Kidney epithelial cell (primary cell): ENCODE measurements at places on chromosomes 7 and 10.

DNA sequence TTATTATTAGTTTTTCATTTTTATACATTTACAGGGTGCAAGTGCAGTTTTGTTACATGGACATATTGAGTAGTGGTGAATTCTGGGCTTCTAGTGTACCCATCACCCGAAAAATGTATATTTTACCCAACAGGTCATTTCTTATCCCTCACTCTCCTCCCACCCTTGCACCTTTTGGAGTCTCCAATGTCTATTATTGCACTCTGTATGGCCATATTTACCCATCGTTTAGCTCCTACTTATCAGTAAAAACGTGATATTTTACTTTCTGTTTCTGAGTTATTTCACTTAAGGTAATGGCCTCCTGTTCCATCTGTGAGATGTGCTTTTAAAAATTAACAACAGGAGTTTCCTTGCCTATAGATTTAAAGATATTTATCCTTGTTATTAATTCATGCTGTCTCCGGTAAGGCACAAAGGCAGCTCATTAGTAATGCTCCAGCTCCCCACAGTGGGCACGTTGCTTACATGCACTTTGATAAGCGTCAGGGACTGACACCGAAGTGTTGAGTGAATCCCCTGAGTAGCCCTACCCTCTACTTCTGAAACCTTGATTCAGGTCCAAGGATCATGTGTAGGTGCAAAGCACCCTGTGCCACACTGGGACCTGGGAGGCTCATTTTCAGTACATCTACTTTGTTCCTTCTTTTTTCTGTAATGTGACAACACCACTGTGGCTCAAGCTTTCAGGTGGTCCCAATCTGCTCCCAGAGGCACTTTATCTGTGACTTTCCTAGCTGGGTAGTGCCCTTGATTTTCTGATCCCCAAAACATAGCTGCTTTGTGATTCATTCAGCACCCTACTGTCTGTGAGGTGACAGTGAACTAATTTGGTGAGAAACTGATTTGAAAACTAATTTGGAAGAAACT is 27.3 kb downstream of the HYAL4 start:
- DNase-seq, result peak; percentile 12

DNA sequence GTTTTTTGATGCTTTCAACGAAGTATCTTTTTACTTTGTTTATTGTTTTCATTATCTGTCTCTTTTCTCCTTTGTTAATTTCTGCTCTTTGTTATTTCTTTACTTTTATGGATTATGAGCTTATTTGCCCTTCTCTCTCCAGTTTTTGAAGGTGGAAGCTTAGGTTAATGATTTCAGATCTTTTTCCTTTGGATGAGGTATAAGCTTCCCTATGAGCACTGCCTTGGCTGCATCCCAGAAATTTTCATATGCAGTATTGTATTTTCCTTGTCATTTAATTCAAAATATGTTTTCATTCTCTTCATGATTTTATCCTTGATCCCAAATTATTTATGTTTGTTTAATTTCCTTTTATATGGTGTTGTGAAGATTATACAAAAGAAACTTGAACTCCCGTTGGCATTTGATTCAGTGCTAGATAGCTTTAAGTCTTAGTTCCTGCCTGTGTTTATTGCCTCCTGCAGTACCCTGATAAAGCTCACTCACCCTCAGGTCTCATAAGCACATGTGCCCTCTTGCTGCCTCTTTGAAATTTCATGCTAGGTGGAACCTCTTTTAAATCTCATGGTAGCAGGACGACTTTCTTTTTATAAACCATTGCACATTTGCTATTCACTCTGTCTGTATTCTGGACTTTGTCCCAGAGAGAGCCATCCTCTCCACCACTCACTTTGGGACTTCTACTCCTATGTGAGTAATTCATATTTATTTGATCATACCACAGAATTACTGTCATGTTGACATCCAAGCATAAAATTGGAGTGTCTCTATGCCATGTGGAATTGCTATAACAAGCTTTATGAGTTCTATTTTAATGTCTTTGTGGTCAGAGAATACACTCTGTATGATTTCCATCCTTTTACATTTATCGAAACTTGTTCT is 23.0 kb upstream of the CEP41 start:
- DNase-seq, result no peak

- DNase-seq, result no peak
Observed at GRCh38 chr7:77899516-77899915, 100.9 kb downstream of the PHTF2 start.

GRCh38 chr10:71597821-71598498 is 121.6 kb downstream of the C10orf105 start:
- no peak for DNase-seq

GRCh38 chr10:97798958-97799610 is 27.3 kb upstream of the SFRP5 start:
- DNase-seq, result no peak

DNA sequence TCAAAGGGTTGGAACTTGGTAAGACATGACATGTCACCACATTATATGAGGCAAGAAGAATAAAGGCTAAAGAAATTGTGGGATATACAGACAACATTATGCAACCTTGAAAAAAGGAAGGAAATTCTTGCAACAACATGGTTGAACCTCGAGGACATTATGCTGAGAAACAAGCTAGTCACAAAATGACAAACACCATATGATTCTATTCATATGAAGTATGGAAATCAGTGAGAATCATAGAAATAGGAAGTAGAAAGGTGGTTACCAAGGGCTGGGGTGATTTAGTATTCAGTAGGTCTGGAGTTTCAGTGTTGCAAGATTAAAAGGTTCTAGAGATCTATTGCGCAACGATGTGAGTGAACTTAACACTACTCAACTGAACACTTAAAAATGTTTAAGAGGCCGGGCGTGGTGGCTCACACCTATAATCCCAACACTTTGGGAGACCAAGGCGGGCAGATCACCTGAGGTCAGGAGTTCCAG is 126.9 kb upstream of the TBX20 start:
- no peak for DNase-seq

GRCh38 chr10:36556468-36556867 is 568.9 kb upstream of the ANKRD30A start:
- no peak for DNase-seq

DNA sequence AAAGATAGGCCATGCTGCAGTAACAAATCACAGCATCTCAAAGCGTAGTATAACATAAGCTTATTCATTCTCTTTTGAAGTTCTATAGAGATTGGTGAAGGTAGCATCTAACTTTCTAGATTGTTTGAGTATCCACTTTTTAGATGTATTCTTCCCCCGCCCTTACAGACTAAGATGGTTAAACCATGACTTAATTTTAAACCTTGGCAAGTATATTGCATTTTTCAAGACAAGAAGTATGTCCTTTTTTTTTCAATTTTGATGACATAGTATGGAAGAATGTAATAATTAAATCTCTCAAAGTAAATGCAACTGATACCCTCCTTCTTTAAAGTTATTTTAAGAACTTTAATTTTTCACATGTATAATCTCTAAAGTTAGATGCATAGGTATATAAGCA is 190.0 kb downstream of the KCND2 start:
- DNase-seq, result no peak

- no peak for DNase-seq
Observed at GRCh38 chr7:45982907-45983719, 62.0 kb upstream of the IGFBP3 start.

DNA sequence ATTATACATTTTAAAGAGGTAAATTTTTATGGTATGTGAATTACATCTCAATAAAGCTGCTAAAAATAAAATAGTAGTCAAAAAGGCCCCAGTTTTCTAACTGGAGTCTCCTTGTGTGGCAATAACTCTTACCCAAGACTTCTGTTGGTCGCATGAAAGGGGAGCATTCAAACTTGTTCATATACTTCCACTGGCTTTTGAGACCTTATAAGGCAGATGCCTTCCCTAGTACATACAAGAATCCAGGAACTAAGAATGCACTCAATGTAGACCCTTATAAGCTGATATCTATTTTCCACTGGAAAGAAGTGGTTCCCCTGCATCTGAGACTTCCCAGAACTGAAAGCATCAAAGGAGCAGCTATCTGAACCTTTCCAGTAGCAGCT is 13.0 kb downstream of the BCAP29 start:
- DNase-seq, result no peak

DNA sequence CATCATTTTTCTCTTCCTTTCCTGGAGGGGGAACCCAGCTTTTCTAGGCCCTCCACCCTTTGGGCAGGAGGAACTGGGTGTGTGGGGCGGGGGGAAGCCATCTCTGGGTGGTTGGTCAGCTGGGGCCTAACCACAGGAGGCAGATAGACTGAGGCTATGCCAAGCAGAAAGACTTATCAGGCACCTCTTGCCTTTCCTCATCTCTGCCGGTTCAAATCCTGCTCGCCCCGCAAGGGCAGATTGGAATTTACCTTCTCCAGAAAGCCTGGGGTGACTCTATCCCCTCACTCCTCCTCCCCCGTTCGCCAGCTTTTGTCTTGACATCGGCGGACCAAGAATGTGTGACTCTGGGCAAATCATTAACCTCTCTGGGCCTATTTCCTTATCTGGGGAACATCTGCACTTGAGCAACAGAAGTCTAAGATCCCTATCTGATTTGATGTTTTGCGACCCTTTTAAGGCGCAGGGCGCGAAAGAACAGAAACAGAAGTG is 584 bp upstream of the GARS1 start:
- DNase-seq, result peak; percentile 53

- peak; percentile 7 for DNase-seq
Observed at GRCh38 chr10:42753126-42753506, 29.5 kb upstream of the BMS1 start.

GRCh38 chr7:112337892-112338291 is 112.4 kb upstream of the IFRD1 start:
- no peak for DNase-seq

- DNase-seq, result peak; percentile 7
Observed at GRCh38 chr10:34446049-34446448, 369.0 kb downstream of the PARD3 start.

DNA sequence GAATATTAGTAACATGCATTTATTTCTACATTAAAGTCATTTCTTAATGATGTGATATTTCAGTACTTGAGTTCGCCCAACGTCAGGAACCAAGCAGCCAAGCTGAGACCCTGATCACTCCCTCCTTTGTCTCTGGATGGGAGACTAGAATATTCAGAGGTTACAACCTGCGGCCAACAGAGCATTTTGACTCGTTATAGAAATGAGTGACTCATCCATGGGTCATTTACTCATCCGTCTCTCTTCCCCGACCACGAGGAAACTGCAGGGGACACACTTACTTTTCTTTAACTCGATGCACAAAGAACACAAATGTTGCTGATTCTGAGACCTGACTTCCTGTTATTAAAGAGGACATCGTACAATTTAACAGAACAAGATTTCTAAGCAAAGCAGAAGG is 343.3 kb downstream of the FRMD4A start:
- DNase-seq, result peak; percentile 73

DNA sequence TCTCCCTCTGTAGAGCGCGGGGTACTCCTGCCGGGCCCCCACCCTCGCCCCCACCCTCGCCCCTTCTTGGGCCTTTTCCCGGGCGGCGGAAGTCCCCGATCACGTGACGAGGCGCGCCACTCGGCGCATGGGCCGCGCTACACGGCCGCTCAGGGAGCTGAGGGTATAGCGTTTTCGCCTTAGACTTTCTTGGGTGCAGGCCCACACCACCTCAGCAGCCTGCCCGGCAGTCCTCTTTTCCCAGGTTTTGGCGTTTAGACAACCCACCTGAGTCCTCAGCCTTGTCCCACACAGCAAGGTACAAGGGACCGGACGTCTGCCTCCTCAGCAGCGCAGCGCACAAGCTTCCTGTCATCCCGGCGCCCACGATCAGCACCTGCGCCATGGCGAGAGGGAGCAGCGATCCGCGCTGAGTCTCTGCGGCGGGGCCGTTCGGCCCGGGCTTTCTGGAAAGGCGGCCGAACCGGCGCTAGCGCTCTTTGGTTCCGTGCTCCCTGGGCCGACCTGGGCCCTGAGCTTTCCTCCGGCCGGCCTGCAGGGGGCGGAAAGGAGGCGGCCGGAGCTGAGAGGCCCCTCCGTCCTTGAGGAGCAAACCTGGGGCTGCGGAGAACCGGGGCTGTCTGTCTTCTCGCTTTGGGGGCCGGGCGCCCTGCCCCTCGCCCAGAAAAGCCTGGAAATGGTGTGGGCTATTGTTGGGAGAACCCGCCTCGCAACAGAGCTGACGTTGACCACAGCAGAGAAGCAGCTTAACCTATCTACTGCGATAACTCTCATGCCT is at the start of gene RNLS:
TSS of gene RNLS (minus strand) at position 513 of the 778 bp plus-strand sequence.
- DNase-seq, result no peak

GRCh38 chr7:144771927-144772326 is 63.9 kb downstream of the TPK1 start:
- DNase-seq, result no peak

GRCh38 chr10:92011560-92012214 is 88.1 kb downstream of the BTAF1 start:
- peak; percentile 50 for DNase-seq

- DNase-seq, result no peak
Observed at GRCh38 chr7:100866729-100867039, 503 bp upstream of the TRIP6 start.

- DNase-seq, result no peak
Observed at GRCh38 chr10:79299397-79300241, 47.6 kb upstream of the PPIF start.

DNA sequence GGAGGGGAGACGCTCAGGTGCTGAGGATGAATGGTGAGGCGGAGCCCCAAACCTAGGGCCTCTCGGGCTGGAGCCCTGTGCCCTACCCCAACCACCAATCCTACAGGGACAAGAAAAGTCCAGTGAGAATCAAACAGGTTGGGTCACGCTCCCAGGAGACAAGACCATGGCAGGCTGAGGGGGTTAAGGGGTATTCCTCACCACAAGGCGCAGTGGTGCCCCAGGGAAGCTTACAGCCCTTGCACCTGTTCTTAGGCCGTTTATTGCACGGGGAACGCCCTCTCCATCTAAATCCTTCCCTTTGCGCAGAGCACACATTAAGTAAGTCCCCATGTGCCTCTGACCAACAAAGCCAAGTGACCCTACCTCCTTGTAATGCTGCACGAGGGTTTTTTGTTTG is 3.5 kb downstream of the FZD9 start:
- no peak for DNase-seq

- DNase-seq, result no peak
Observed at GRCh38 chr7:186516-187113, 5.8 kb upstream of the FAM20C start.

GRCh38 chr7:158076215-158076614 is 511.4 kb downstream of the PTPRN2 start:
- no peak for DNase-seq

GRCh38 chr10:119368991-119369869 is 161.9 kb downstream of the GRK5 start:
- DNase-seq, result peak; percentile 12

DNA sequence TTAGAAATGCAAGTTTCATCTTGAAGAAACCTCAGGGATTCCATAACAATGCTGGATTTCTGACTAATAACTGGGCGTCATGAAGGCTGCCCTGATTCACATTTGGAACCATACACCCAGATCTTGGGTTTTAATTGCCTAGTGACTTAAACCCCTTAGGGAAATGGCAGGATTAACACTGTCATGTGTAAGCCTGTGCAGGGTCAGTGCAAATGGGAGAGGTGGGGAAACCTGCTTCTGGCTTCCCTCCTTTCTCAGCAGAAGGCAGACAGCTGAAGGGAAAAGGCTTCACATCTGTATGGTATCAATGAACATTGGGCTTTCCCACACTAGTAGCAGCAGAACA is 364.2 kb downstream of the ANKRD30A start:
- no peak for DNase-seq

DNA sequence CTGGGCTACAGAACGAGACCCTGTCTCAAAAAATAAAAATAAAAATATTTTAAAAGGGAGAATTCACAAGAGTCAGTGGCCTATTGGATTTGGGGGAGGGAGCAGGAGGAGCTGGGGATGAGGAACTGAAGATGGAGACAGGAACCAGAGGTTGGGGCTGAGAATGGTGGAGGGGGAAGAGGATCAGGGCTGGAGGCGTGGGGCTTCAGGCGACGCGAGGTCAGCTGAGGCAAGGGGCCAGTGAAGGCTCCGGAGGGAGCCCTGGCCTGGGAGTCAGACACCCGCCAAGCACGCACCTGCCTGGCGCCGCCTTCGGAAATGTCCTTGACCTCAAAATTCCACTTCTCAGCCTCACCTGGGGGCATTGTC is 671 bp upstream of the CLEC2L start:
- DNase-seq, result no peak
